CD4-positive, alpha-beta T cell treated with Interleukin-15 for 1 hour (primary cell): ENCODE measurements at places on chromosomes 7 and 10.

GRCh38 chr7:48708635-48709034 is 215.7 kb upstream of the CDC14C start:
- no peak for DNase-seq

DNA sequence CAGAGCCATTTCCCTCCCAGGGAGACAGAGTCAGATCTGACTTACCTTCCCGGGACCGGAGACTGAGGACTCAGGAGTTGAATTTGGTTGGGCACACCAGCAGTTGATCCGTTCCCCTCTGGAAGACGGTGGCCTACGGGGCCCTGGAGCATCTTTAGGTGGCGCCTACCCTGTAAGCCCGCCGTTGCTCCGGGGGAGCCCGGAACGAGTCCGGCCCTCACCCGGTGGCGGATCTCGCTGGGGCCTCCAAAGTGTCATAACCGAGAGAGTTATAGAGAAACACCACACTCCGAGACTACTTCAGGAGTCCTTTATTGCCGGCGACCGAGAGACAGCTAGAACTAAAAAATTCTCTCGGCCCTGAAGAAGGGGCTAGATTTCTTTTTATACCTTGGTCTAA is 182.8 kb upstream of the MBL2 start:
- DNase-seq, result no peak

GRCh38 chr10:22999942-23000341 is 72.1 kb downstream of the ARMC3 start:
- no peak for DNase-seq

- peak; percentile 29 for DNase-seq
Measured at GRCh38 chr7:75688200-75689136, 50.3 kb downstream of the HIP1 start.

- no peak for DNase-seq
Measured at GRCh38 chr10:119161680-119162451, 3.6 kb downstream of the SFXN4 start.

DNA sequence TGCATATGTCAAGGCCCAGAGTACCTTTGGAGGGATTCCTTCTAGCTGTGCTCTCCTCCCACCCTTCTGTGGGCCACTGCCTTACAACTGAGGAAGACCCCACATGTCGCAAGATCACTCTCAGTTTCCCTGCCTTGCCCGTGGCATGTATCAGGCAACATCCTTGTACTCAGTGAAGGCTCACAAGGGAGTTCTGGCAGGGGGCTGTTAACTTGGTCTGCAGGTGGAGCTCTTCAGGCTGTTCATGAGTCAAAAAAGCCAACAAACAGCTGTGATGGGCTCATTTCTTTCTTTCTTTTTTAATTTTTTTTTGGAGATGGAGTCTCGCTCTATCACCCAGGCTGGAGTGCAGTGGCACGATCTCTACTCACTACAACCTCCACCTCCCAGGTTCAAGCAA is 513.0 kb upstream of the ANKRD30A start:
- DNase-seq, result no peak

GRCh38 chr7:107867858-107868466 is 23.0 kb upstream of the DLD start:
- DNase-seq, result no peak

- no peak for DNase-seq
Measured at GRCh38 chr7:24042028-24042427, 242.0 kb upstream of the NPY start.

- no peak for DNase-seq
Measured at GRCh38 chr7:20721086-20721810, 65.4 kb downstream of the SP8 start.

DNA sequence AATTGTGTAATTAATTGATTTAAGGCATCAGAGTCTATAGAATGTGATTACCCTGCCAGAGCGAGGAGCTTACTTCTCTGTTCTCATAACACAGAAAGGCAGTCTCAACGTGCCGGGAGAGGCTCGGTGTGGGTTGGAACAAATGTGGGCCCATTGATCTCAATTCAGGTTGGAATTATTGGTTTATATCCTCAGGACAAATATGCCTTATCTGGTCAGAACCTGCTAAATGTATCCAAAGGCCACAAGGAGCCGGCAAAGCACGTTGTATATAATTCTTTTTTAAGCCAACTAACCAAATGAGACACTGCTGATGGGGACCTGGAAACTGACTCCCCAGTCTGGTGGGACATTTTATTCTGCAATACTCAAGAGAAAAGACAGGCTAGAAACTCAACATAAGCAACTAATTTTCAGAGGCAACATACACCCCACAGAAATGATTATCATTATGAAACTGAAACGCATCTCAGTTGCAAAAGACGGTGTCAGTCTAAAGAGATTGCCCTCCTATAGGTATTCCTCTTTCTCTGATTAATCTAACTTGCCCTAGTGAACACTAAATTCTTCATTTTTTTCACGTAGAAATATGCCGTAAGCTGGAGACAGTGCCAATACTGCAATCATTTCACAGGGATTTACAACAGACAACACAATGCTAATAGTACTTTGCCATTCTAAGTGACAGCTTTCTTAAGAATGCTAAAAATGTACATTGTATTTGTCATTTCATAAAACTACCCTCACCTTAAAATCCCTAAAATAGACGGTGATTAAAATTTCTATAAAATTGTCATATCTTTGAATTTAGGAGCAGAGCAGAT is 9.4 kb downstream of the EBF3 start:
- no peak for DNase-seq

- no peak for DNase-seq
Measured at GRCh38 chr10:119281581-119282071, 74.3 kb downstream of the GRK5 start.

- DNase-seq, result no peak
Measured at GRCh38 chr10:52379287-52379686, 65.2 kb downstream of the DKK1 start.

DNA sequence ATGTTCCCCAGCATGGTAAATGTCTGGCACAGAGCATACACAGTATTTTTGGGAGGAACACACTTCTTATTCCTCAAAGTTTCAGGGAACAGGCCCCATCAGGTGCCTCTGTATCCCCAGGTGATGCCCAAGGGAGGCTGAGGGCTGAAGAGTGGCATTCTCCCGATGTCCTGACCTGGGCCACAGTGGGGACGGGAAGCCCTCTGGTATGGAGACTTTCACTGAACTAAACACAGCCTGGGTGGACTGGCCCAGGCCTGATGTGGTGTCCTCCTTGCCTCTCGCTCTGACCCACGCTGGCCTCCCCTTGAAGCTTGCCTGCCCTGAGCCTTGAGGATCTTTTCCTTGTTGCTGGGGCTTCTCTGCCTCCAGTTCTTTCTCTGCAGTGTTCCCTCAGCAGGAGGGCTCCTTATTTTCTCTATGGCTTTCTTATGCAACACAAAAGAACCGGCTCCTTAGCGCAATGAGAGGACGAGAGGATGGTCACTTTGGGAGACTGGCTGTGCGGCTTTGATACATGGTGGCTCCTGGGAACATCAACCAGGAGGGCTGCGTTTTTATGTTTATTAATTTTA is 157.5 kb upstream of the TNS3 start:
- no peak for DNase-seq

DNA sequence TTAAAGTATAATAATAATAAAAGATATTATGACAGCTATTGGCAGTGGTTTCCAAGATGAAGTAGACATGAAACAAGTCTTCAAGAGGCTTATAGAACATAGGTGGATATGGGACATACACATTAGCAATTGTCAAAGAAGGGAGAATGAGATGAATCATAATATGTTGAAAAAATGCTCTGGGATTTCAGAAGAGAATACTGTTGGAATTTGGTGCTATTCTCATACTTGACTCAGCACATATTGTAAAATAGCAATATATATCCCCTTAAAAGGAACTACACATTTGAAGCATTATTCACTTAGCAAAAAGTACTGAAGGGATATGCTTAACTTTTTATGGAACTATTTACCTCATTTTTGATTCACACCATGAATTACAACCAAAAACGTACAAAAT is 577.2 kb upstream of the PCDH15 start:
- no peak for DNase-seq

DNA sequence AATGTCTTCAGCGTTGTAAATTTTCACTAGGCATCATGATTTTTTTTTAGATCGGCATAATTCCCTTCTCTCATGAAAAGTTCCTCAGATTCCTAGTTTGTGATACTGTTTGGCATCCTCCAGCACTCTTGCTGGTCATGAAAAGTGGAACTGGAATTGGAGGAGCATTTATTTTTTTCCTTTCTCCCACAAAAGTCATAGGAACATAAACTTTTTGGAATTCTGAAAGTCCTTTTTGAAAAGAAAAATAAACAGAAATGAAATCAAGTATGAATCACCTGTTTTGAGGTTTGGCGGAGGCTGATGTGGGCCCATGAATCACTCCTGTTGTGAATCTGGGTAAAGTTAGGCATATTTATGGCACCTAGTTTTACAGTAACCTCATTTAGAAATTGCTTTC is 17.7 kb downstream of the CACNB2 start:
- DNase-seq, result no peak

- peak; percentile 55 for DNase-seq
Measured at GRCh38 chr7:82615527-82615926, 171.9 kb upstream of the CACNA2D1 start.

DNA sequence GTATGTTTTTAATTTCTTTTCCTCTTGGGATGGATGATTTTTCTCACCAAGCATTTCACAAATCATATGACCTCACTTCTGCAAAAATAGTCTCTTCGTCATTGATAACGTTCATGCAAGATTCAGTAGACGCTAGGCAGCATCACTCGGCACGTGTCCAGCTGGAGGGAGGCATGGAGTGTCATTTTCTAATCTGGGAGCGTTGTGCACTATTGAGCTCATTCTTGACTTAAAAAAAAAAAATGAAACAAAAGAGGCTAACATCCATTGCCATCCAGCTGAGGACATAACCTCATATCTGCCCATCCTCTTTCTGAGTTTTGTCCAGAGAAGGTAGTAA is 56.2 kb downstream of the COL17A1 start:
- no peak for DNase-seq

- DNase-seq, result no peak
Measured at GRCh38 chr7:19024261-19024660, 93.2 kb downstream of the TWIST1 start.

DNA sequence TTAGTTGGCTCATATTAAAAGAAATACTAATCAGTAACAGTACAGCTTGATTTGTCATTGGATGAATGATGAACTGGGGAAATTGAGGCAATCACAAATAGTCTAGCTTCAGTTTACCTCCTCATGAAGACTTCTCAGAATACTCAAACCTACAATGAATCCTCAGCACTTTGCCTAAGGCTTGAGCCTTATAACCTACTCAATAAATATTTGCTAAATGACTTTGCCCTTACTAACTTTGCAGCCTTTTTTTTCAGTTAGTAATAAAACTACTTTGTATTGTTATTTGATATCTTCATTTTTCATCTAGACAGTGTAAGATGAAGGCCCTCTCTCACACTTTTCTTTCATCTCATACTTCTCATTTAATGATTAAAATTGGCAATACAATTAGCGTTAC is 1162.5 kb upstream of the C7orf33 start:
- no peak for DNase-seq
